NCI-H1105 treated with DMSO at 0.1 percent for 48 hours (cell line): ENCODE measurements at places on chromosomes 3 and 15.

DNA sequence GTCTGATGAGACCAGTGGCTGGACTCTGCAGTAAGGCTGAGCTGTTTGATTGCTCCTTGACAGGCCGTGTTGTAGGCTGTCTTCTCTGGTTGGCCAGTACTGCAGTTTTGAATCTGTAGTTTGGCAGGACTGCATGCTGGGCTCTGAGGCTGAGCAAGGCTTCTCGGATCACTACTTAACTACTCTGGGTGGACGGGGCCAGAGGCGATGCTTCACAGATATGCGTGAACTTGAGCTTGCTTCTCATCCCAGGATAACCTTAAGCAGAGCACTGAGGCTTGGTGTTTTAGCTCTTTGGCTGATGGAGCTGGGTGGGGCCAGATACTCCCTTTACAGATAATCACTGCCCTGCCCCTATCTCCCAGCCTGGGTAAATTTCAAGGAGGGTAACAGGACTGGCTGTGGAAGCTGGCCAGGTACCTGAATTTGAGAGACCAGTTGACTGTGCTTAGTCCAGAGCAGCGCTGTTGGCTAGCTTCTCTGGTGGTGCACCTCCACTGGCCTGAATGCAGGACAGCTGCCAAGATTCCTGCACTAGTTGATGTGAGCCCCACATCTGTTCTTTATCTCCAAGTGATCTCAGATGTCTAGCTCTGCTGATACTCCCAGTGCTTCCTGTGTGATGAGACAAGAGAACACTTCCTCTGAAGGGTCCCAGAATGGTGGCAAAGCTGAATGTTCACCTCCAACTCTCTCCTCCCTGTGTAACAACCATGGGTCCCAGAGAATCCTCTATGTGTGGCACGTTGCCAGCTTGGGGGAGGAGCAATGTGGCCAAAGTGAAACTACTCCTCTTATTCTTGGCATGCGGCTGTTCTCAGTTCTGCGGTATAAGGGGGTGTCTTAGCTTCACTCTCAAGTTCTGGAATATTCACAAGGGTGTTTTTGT lies 37.9 kb downstream of the RPL39L start:
- DNase-seq, result peak; percentile 3

GRCh38 chr3:171672124-171672523 lies 138.2 kb downstream of the PLD1 start:
- no peak for DNase-seq

DNA sequence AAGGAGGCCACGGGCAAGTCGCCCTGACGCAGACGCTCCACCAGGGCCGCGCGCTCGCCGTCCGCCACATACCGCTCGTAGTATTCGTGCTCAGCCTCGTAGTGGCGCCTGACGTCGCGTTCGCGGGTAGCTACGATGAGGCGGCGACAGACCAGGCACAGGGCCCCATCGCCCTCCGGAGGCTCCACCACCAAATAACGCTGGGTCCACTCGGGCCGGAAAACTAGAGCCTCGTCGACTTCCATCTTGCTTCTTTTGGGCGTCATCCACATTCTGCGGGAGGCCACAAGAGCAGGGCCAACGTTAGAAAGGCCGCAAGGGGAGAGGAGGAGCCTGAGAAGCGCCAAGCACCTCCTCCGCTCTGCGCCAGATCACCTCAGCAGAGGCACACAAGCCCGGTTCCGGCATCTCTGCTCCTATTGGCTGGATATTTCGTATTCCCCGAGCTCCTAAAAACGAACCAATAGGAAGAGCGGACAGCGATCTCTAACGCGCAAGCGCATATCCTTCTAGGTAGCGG lies at the start of gene EPM2AIP1:
Gene EPM2AIP1 (minus strand): TSS at position 326 of the 520 bp plus-strand sequence. CDS start 54 bp downstream, at position 272.
- DNase-seq, result no peak

DNA sequence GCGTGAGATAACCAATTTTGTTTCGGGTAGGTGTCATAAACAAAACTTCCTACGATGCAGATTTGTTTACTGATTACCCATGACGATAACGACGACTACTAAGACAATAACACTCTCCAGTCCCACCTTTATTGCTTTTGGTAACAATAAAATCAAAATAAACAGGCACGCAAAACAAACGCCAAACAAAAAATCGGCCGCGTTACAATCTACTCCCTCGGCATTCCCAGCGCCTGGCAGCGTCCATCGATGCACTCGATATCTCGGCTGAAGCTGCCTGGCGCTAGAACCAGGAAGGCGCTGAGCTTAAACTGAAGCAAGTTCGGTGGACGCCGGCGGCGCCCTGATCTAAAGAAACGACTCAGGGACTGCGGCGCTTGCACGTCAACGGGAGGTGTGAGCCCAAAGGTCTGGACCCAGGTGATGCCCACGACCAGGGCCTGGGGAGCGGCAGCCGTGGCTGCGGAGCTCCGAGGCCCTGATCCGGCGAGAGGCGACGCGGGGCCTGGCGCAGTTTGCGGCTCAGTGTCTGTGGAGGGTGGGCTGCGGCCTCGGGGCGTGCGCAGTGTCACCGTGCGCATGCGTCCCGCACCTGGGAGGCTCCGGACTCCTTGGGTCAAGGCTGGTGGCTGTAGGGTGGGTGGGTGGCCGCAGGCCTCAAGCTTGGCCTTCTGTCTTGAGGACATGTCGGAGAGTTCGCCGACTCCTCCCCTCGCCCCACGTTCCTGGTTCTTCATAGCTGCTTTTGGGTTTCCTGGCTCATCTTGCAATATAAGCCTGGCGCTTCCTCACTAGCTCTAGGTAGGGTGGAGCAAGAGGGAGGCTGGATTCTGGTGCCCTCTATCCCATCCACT lies at the start of gene RSRC1:
Gene RSRC1 (plus strand): TSS at position 286 of the 854 bp plus-strand sequence. CDS start 12,016 bp downstream, outside the sequence.
- peak; percentile 95 for DNase-seq

- DNase-seq, result no peak
Measured at GRCh38 chr15:42933886-42934667, 13.5 kb upstream of the TTBK2 start.

- no peak for DNase-seq
Measured at GRCh38 chr15:66130496-66131034, 123.0 kb downstream of the MEGF11 start.

GRCh38 chr3:21893242-21893641 lies 142.2 kb upstream of the ZNF385D start:
- DNase-seq, result no peak

- DNase-seq, result no peak
Measured at GRCh38 chr3:192246847-192247559, 480.3 kb downstream of the FGF12 start.

- DNase-seq, result no peak
Measured at GRCh38 chr3:45575386-45575923, 19.1 kb upstream of the LIMD1 start.

DNA sequence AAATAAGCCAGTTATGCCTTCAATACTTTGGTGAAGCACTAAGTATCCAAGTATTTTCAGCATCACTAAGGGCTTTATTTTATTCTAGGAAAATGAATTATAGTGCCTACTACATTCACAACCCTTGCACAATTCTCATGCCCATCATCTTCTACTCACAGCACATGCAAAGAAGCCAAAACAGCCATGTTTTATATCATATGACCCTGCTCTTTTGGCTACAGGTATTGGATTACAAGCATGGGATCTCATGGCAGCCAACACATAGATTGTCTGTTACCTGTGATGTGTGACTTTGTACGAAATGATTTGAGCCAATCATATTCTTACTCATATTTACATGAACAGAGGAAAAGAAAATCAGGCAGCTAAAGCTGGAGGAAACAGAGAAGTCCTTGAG lies 38.6 kb downstream of the STT3B start:
- DNase-seq, result no peak

DNA sequence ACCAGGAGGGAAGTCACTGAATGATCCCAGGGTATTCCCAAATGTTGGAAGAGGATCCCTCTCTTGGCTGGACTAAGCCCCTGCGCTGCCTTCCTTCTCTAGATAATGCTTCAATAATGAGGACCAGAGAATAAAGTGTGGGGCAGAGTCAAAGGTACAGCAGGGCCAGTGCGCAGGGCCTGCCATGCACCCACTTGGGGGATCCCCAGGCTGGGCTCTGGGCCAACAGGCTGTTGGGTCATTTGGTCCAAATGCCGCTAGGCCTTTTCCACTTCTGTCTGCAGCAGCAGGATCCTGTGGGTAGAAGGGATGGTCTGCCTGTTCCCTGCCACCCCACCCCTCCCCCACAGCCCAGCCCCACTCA lies 5.7 kb upstream of the CLK3 start:
- no peak for DNase-seq

DNA sequence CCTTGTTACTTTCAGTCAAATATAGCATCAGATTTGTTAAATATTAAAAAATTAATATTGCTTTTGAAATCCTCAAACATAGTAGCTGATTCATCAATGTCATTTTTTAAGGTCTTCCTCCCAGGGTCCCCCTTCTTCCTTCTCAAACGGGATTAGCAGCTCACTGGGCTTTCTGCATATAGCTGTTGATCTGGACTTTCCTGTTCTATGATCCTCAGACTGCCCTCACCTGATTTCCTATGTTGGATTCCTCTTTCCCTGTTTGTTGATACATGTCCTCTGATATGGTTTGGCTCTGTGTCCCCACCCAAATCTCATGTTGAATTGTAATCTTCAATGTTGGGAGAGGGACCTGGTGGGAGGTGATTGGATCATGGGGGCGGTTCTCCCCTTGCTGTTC lies 5.8 kb downstream of the GUCA1C start:
- DNase-seq, result no peak

- DNase-seq, result no peak
Measured at GRCh38 chr3:100899440-100900091, 93.7 kb downstream of the ABI3BP start.

DNA sequence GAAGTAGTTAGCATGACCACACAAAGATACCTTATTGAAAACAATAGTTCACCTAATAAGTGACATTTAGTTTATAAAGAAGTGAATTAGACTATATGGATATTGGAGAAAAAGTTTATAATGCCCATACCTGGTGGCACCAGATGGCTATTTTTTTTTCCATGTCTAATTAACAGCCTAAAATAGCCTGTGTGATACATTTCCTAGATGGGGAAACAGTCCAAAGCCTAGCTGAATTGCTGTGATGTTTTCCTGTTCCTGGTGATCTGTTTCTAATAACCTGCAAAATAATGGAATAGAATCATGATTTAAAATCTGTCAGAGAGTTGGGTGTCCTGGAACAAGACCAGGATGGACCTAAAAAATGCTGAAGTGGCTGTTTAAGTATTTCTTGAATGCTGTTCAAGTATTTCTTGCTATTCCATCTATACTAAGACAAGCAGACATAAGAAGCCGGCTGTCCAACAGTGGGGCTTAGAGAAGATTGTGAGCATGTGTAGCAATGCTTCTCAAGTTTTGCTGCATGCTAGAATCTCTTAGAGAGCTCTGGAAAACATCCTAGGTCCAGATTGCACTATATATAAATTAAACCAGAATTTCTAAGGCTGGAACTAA lies 31.3 kb downstream of the LRRC3B start:
- DNase-seq, result no peak

- no peak for DNase-seq
Measured at GRCh38 chr15:34338347-34338746, 766 bp upstream of the SLC12A6 start.
